ENCODE measurements at places on chromosomes 5 and 9.
A peak's percentile ranks its signal among the peaks of the same experiment; 100 is the strongest.

- DNase-seq, result no peak
Measured at GRCh38 chr9:14766299-14766698, 43.8 kb upstream of the CER1 start.

DNA sequence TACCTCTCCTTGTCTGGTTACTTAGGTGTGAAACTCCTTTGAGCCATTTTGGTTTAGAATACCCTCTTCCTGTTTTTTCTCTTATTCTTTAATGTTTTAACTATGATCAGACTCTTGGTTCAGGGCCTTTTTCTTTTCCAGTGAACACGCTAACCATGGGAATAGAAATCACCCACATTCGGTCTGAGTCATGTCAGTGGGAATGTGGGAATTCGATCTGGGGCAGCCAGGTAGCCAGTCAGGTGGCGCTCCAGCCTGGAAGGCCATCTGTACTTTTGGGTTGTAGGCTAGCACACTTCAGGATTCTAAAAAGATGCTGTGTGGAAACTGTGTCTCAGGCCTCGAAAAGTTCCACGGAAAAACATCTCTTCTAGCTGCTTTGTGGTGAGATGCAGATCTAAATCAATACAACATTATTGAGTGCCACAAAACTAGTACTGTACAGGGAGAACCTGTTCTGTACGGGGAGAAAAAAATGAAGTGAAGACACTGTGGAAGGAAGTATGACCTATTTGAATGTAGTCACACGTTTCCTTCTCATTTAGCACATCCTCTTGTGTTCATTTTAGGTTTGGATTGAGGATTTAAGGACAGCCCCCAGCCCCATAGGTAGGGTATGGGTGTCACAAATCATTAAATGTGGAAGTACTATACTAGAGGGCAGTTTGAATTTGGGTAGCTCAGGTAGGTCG lies 36.4 kb downstream of the SNX30 start:
- no peak for DNase-seq

- peak; percentile 41 for DNase-seq
Measured at GRCh38 chr9:111016426-111017045, 21.7 kb downstream of the LPAR1 start.

DNA sequence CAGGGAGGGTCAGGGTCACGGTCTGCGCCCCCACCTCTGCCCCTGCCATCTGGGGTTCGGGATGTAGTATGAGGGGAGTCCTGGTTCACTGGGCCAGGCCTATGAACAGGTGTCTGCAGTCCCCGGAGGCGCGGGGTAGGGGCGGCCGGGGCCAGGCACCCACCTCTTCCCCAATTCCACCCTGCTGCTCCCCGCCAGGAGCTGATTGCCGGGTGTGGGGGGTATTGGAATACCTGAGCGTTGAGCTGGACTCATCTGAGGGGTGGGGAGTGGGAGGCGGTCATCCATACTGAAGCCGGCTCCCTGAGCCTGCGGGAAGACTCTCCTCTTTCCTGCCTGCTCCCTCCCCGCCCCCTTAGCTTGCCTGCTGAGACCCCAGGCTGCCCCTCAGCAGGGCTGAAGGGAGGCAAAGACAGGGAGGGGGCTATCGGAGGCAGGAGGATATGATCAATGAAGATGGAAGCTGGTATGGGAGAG lies 679 bp downstream of the SLC6A7 start:
- DNase-seq, result no peak

- DNase-seq, result no peak
Measured at GRCh38 chr9:69504058-69504457, 168.1 kb downstream of the APBA1 start.

GRCh38 chr5:159805021-159805420 lies 111.3 kb upstream of the ADRA1B start:
- no peak for DNase-seq

DNA sequence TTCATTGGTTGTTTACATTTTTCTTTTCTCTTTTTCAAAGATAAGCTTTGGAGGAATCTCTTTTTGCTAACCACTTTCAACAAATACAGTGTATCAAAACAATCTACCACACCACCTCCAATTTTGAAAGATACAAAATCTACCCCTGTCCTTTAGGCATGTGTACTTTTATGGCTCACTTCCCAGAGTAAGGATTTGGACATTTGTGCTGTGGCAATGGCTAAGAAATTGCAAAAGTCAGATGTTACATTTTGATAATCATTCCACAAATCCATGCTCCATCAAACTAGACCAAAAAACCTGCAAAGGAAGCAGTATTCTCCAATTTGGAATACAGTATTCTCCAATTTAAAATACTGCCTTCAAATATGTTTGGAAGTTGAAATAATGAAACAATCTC lies 204.9 kb downstream of the MCTP1 start:
- peak; percentile 23 for DNase-seq

DNA sequence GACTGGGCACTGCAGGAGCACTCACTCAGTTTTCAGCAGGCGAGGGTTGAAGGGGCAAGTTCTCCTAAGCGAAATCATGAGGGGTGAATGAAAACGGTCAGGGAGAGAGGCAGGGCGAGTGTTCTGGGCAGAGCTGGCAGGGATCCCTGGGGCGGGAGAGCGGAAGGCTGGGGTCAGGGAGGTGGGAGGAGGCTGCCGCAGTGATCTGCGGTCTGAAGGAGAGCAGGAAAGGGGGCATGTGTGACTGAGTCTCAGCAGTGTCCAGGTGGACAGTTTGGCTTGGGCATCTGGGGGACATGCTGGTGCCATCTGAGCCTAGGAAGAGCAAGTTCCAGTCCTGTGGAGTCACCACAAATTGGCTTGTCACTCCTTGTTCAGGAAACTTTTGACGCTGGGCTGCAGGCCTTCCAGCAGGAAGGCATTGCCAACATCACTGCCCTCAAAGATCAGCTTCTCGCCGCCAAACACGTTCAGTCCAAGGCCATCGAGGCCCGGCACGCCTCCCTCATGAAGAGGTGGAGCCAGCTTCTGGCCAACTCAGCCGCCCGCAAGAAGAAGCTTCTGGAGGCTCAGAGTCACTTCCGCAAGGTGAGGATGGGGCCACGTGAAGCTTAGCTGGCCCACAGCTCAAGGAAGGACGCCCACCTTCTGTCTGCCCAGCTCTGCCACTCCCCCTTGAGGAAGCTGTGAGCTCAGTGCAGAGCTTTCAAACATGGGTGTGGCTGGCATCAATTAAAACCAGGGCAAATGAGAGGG lies 31.1 kb downstream of the DYNC2I2 start:
- DNase-seq, result no peak

DNA sequence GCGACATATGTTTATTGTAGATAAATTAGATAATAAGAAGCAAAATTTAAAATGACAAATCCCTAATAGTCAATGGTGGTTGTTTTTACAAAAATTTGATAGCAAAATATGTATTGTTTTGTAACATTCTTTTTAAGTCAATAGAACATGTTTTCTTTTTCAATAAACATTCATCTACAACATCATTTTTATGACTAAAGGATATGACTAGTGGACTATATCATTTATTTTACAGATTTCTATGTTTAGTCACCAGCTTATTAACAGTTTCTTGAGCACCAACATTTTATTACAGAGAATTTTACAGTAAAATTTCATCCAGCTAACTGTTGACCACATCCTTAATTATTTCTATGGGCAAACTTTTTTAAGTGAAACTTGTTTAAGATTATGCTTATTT lies 114.7 kb upstream of the IL7R start:
- DNase-seq, result peak; percentile 22

DNA sequence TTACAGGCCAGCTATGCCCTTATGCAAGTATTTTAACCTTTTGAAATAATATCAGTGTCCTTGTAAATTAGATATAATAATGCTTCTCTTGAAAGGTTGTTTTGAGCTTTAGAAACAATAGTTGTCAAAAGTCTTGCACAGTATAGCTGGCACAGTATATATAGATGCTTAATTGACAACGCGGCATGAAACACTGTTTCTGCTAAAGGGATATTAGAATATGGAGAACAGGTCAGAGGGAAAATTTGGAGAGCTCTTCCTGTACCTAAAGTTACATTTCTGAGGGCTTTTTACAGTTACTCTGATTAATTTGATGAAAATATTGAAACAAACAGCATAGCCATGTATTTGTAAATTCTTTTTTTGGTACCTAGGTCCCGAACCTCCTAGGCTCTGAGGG lies 4.5 kb downstream of the NUDT2 start:
- DNase-seq, result no peak

GRCh38 chr9:121297389-121297788 lies 29.4 kb downstream of the GSN start:
- DNase-seq, result no peak

GRCh38 chr9:19320495-19320894 lies 59.5 kb downstream of the RPS6 start:
- no peak for DNase-seq

DNA sequence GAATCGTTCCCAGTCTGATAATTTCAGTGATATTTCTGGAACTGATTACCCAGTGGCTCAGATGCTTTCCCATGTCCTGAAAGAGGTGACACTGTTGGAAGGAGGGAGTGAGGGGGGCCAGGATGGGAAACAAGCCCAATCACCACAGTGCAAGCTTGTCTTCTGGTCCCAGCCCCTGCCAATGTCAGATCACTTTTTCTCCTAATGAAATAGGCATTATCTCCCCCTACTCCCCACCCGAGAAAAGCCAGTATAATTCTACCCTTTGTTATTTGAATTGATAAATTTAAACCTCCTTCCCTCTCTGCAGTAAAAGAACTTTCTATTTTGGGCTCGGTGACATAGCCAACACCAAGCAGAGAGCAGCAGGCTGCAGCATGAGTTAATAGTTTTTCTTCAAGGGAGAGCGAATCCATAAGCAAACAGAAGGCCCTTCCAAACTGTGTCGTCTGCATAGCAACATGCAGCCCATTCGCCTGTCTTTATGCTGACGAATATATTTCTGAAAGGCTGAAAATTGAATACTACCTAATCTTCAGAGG lies 14.6 kb upstream of the PPP2CA start:
- DNase-seq, result peak; percentile 39

- DNase-seq, result no peak
Measured at GRCh38 chr9:114084282-114085073, 6.4 kb upstream of the AMBP start.

DNA sequence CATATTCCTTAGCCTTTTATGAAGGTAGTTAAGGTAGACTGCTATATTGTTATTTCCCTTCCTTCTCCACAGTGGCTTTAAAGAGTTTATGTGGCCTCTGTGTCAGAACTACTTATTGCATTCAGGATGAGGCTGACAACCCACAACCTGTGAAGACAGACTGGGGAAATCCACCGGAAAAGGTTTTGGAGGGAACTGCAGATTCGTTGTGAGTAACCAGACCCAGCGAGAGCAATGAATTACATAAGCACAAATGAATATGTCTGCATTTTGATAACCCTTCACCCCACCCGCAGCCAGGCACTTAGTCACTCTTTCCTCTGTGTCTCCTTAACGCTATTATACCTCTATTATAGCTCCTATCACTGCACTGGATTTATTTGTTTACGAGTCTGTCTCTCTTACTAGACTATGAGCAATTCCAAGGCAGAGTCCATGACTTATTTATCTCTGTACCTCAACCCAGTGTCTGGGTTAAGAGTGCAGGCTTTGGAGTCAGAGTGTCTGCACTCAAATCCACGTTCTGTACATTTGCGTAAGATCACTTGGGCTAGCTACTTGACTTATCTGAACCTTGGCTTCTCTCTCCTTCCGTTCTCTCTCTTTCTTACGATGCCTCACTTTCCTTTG lies 19.2 kb downstream of the KCTD16 start:
- DNase-seq, result peak; percentile 69
